GM20000 (cell line): ENCODE measurements at places on chromosomes 5 and 9.

GRCh38 chr9:90783552-90783951, 18.1 kb upstream of the SYK start:
- no peak for DNase-seq

DNA sequence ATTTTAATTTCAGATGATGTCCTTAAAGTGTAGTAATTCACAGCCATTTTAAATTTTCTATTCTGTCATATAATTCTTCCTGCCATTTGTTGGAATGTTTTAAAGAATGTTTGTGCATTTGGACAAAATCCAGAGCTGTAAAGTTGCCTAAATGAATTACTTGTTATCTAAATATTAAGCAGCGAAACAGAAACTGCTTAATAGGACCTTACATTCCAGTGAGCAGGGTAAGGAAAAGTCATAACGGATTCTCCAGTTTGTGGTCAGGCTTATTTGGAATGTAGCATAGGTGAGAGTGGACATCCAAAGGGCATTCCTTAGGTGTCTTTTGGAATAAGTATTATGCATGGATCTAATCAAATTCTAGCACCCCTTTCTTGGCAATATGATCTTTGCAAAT, 410.4 kb upstream of the PTPRD start:
- DNase-seq, result no peak

DNA sequence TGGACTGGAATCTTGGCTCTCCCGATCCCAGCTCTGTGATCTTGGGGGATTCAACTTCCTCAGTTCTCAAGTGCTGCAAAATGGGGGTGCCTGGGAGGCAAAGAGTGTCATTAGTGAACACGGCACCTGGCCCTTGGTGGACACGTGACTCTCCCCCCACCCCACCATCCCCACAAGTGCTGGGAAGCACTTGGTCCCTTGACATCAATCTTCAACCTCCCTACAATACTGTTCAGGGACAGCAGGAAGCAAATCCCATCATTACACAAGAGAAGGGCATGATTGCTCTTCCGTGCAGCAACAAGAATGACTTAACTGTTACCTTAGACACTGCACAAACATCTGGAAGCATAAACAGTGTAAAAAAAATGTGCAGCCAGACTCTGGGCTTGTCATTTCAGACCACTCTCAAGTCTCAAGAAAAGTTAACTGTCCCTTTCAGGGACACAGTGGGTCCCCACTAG, 61.4 kb downstream of the PSMB7 start:
- DNase-seq, result no peak

DNA sequence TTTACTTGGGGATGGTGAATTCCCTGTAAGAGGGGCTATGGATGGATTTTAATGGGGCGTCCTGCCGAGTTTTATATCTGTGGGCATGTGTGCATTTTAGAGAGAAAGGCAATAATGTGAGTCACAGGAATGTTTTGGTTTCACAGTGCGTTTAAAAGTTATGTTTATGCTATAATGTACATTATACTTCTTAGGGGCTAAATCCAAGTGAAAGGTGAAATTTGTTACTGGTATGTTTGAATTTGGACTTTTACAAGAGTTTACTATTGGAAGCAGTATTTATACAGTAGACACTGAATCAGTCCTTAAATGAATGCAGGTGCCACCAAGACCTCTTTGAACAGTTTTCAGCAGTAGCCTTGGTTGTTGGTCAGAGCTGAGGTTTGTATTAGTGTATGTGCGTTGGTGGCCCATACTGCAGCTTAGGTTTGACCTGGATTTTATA, 5.6 kb downstream of the JMY start:
- no peak for DNase-seq

GRCh38 chr9:76676857-76677256, 87.4 kb upstream of the PCA3 start:
- no peak for DNase-seq

DNA sequence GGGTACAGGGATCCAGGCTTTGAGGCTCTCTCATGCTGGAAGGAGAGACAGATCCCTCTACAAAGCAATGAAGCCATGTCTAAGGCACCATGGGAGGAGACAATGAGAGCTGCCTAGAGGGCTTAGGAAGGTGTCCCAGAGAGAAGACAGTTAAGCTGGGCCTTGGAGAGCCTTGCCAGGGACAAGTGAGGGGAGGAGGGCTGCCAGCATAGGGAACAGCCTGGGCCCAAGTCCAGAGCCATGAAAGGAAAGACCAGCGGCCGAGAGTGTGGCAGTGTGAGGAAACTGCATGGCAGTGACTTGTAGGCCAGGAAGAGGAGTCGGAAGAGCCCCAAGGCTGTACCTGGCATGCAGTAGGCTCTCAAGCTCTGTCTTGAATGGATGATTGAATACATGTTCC, 88.5 kb downstream of the PSD2 start:
- DNase-seq, result no peak
